ENCODE measurements at places on chromosomes 13 and 19.

DNA sequence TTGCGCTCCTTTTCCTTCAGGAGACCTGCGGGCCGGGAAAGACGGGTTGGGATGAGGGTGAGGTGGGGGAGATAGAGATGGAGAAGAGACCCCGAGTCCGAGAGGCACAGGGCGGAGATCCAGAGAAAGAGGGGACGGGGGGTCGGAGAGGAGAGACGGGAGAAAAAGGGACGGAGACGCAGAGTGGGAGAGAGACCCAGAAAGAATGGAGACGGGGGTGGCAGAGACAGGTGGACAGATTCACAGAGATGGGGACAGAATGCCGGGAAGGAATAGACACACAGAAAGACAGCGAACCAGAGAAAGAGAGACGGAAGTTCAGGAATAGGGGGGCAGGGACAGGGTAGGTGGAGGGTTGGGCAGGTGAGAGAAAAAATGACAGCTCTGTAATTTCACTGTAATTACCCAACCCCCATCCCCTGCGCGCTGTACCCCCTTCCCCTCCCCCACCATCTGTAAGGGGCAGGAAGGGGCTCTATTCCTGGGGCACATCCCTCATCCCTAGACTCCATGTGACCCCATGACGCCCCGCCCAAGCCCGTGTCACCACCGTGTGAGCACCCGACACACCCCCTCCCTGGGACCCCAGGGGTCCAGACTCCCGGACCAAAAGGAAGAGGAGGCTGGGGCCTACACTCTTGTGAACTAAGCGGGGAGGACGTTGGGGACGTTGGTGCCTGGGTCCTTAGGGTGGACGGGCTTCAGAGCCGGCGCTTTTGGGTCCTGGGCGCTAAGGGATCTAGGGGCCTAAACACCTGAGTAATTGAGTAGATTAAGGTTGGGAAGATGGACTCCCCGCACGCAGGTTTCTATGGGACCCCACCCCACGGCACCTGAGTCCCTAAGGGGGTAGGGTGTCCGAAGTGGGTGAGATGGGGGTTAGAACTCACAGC lies 967 bp downstream of the DBP start:
- no peak for DNase-seq

DNA sequence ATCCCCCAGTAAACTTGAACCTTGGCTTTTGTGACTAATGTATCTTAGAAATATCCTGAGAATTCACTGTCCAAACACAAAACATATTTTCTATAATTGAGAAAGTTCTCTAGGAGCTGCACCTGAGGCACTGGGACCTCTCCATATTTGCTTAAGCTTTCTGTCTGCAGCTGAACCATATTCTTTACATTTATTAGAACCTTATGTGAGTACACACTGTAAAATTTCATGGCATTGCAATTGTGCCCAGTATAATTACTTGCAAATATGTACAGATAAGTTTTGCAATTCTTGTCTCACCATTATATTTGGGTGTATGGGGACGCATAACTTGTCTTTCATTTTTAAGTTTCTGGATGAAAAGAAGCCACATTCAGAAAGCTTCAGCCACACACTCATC lies 280.7 kb upstream of the KLHL1 start:
- DNase-seq, result no peak

- no peak for DNase-seq
Measured at GRCh38 chr13:79096099-79096498, 310.0 kb downstream of the RBM26 start.

DNA sequence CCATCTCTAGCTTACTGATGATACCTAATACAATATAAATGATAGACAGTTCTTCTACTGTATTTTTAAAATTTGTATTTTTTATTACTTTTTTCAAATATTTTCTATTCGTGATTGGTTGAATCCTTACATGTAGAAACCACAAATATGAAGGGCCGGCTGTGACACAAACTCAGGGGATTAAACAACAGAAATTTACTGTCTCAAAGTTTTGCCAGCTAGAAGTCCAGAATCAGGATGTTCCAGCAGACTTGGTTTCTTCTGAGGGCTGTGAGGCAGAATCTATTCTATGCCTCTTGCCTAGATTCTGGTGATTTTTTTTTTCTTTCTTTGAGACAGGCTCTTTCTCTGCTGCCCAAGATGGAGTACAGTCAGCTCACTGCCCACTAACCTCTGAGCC lies 13.8 kb downstream of the FPR1 start:
- no peak for DNase-seq

DNA sequence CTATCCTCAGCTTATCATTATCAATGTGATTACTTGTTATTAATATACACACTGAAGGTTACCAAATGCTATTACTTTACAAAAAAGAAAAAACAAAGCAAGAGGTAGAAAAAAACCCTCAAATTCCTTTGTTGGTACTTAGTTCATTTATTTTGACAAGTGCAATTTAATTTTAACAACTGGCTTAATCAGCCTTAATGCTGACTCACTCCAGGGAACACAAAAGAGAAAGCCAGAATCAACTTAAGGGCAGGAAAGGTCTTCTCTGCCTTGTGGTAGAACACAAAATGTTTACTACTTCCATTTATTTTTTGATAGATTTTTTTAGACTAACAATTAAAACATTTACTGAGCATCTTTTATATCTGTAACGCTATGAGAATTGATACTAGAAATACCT lies 417.1 kb downstream of the PCDH17 start:
- DNase-seq, result no peak

DNA sequence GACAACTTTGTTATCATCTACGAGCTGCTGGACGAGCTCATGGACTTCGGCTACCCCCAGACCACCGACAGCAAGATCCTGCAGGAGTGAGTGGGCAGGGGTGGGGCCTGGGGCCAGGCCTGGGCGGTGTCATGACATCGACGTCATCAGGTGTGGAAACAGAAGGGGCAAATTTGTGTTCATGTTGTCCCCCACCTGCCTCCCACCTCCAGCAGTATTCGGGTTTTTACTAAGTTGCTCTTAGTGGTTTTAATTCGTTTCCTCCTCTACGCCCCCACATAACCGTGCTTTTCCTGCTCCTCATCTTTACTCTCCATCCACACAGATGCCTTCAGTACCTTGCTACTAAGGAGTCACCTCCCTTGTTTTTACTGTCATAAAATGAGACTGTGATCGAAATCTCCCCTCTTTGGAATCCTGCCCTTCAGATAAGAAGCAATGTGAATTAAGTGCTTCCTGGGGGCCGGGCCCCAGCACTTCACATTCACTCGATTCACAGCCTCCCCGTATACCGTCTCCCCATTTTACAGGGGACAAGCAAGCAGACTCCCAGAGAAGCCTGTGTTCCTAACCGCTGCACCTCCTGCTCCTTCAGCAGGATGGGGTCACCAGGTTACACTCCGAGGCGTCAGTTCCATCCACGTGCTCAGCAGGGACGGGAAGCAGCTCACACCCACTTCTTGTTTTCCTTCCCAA lies 10.5 kb downstream of the AP1M1 start:
- no peak for DNase-seq

- no peak for DNase-seq
Measured at GRCh38 chr13:26653842-26654241, 96.4 kb downstream of the WASF3 start.

DNA sequence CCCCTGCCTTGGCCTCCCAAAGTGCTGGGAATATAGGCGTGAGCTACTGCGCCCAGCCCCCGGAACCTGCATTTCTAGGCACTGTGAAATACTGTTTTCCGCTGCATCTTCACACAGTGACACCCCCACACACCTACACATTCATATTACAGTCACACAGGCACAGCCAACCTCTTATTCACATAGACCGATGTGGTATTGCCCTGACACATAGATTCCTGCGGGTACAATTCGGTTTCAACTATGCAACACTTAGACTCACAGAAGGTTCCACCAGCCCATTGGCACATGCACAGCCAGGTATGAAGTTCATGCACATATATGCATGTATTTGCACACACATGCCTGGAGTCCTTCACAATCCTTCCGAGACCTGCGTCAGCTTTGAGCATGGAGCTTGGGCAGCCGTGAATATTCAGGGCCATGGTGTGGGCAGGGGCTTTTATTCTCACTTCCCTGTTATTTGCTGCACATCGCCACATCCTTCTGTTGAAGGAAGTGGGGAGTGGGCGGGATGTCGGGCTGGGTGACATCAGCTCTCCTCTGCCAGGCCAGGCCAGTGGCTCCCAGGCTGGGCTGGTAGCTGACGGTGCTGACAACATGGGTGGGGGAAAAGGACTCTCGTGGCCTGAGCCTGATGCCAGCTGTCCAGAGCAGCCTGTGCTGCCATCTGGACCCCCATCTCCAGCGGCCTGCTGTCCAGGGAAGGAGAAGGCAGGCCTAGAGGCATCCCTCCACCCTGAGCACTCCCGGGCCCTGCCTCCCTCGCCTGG lies 5.4 kb upstream of the CDC37 start:
- DNase-seq, result peak; percentile 70

GRCh38 chr13:31980830-31981229 lies 50.7 kb upstream of the FRY start:
- DNase-seq, result no peak

DNA sequence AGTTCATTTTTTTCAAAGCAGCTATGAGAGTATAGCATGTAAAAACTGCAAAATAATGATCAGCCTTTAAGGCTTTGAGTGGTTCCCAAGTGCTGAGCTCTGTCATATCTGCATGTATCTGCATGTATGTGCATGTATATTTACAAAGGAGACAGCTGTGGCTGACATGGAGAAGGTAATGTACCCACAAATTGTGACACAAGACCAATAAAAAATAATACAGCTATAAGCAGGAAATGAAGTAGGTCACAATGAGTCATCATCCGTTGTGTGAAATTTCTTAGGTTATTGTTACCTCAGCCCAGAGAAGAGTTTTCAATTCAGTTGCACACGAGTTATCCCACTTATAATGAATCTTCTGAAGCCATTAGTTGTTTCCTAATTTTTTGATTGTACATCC lies 60.9 kb upstream of the MED4 start:
- peak; percentile 82 for DNase-seq

DNA sequence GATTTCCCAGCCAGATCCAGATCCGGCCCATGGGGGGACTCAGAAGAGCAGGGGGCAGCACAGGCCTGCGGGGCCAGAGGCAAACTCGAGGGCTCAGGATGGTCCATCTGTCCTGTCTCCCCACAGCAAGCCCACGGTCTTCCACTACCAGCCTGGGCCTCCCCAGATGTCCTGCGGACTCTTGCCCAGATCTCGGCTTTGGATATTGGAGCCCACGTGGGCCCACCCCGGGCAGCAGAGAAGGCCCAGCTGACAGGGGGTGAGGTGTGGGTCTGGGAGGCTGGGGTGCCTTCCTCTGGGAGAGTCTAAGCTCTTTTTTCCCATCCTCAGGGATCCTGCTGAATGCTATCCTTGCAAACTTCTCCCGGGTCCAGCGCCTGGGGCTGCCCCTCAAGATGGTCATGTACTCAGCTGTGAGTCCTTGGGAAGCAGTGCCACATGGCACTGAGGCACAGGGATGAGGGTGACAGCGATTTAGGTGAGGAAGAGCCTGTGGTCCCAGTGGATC lies 3.4 kb downstream of the ACP4 start:
- DNase-seq, result no peak

DNA sequence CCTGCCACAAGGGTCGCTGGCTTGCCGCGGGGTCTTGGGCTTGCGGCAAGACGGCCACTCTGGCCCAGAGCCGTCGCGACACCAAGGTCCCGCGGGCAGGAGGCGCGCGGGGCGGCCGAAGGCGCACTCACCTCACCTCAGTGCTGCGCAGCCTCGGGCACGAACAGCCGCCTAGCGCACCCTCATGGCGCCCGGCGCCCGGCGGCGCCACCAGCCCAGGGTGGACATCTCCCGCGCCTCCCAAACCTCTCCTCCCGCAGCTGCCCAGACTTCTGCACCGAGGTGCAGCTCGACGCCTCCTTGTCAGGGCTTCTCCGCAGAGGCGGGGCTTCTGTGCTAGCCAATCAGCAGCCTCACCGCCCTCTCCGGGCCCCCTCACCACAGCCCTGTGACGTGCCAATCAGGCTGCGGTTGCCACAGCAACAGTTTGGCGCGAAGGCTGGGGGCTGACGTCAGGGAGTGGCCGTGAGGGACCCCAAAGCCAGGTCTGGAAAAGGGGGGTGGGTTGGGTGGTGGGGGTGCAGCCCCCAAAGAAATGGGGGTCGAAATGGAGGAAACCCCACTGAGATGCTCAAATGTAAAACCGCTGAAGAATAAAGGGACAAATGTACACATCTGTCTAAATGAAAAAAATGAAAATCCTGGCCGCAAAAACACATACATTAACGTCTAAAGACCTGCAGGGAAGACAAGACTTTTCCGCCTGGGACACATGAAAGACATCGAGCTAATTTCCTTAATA lies at the start of the genes PEG3 and ZIM2:
PEG3 (minus strand) TSS at position 276 of the 742 bp plus-strand sequence. CDS start 16,071 bp downstream, outside the sequence.
ZIM2 (minus strand) TSS at position 276 of the 742 bp plus-strand sequence. CDS start 16,449 bp downstream, outside the sequence.
- no peak for DNase-seq

DNA sequence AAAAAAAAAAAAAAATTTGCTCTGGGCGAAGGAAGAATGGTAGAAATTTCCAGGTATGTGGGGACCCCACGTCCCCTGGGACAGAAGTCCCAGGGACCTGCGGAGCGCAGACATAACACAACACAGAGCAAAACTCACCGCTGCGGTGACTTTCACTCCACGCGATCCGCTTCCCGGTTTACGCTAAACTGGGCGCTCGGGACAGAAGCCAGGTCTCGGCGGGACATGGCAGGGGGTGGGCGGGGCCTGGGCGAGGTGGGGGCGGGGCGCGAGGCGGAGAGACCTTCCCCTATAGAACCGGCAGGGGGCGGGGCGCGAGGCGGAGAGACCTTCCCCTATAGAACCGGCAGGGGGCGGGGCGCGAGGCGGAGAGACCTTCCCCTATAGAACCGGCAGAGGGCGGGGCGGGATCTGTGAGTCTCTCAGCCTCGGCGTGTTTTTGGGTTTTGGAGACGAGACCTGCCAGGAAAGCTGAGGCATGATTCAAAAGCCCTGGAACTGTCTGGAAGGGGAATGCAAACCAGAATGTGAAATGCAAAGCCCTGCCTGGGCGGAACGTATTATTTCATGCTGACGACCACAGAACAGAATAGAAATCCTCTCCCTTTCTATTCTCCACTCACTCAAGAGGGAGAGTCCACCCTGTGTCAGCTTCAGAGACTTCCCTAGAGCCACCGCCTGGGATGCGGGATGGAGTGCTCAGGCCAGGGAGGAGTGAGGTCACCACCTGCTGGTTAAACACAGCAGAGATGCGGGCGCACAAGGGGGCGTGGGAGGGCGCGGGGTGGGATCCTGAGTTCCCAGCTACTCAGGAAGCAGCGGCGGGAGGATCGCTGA lies 20.2 kb upstream of the ERVV-1 start:
- peak; percentile 80 for DNase-seq

DNA sequence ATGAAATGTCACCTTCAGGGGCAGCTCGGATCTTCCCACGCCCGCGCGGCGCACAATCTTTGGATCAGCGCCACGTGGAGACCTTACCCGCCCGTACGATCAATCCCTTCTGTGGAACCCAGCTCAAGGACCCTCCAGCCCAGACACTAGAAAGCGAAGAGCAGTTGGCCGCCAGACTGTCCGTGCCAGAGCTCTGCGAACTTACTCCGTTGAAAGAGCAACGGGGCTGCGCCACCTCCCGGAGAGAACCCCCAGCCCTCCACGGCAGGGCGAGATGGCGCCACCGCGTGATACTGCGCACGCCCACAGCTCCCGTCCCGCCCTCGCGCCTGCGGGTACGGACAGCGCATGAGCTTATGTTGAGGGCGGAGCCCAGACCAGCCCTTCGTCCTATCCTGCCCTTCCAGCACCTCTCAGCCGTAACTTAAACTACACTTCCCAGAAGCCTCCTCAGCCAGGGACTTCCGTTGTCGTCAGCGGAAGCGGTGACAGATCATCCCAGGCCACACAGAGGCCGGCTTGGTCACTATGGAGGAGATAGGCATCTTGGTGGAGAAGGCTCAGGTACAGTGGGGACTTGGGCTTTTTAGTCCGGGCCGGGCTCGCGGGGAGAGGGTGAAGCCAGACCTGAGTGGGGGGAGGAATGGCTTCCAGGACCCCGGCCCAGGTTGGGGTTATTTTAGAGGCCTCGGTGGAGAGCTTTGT lies at the start of gene PSMC4:
PSMC4 (plus strand) TSS at position 491 of the 705 bp plus-strand sequence; CDS start at position 529, 38 bp downstream.
- DNase-seq, result peak; percentile 99

- no peak for DNase-seq
Measured at GRCh38 chr13:50707628-50708027, 135.9 kb downstream of the DLEU7 start.

Data from CD4-positive, alpha-beta T cell treated with Interleukin-15 for 4 hours (primary cell).